ENCODE measurements at places on chromosomes 3 and 15. TPM values are rescaled to one million over a fixed set of nuclear protein-coding genes. Genes with fewer than 3 reads are reported as not detected.

GOLGA8S gene
- 0.14 TPM for total RNA-seq

FRMD5 gene
- 2.1 TPM for total RNA-seq

KBTBD12 gene
- total RNA-seq, result not detected

FGF12 gene
- 0.67 TPM for total RNA-seq

SLC28A2 gene
- total RNA-seq, result not detected
